ENCODE measurements at places on chromosomes 6 and 20.

DNA sequence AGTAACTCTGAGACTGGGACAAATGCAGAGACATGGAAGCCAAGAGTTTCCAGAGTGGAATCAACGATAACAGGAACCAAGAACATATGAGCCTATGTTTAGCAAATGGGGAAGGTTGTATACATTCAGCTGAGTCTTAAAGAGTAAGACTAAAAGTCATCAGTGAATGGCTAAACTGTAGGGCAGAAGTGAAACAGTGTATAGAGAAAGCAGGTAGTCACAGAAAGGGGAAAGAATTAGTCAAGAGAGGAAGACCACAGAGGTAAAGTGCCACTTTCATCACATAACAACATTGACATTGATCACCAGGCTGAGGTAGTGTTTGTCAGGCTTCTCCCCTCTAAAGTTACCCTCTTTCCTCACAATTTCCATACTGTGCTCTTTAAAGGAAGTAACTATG lies 306.5 kb upstream of the SPTLC3 start:
- no peak for DNase-seq

GRCh38 chr6:13120483-13121482 lies 207.6 kb downstream of the TBC1D7 start:
- DNase-seq: peak; percentile 46

GRCh38 chr20:2673453-2673852 lies 9.4 kb upstream of the IDH3B start:
- DNase-seq: no peak

- no peak for DNase-seq
These were observed 105.5 kb downstream of the TULP4 start for GRCh38 chr6:158417760-158418098.

- no peak for DNase-seq
These were observed 38.0 kb downstream of the OGFRL1 start for GRCh38 chr6:71326611-71327010.

DNA sequence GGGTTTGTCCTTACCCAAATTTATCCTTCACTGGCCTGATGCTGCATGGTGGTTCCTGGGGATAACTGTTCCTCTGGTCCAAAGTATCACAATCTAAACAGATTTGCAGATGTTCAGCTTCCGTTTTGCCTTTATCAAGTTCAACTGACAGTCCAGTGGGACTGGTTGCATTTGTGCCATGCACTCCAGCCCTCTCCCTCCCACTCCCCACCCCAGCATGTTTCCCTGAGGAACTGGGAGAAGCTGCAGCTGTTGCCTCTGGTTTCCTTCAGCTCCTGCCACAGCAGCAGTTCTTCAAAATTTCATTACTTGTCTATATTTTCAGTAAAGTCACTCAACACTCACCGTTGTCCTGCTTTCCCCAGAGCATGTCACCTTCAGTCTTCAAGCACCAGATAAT lies 39.5 kb upstream of the KIF16B start:
- no peak for DNase-seq

GRCh38 chr6:134766497-134766896 lies 183.4 kb downstream of the ALDH8A1 start:
- DNase-seq: no peak

GRCh38 chr6:14765106-14765505 lies 480.8 kb upstream of the JARID2 start:
- no peak for DNase-seq

DNA sequence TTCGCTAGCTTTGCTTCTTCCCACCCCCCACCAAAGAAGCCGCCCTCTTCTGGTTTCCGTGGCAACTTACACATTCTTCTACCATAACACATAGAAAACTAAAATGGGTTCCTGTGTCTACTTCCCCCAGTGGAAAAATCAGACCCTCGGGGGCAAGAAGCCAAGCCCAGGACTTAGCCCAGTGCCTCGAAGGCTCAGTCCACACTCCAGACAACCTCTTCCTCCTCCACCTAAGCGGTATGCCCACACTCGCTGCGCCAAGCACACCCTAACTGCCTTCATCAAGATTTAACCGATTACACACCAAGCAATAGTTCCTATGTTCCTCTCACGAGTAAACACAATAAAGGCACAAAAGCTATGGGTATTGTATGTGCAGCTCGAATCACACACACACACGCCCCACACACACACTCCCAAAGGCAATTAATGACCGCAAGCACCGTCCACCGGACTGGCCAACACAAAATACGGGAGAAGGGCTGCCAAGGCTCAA lies 537 bp downstream of the PPIL4 start:
- peak; percentile 70 for DNase-seq

GRCh38 chr6:15533379-15534026 lies 129.3 kb downstream of the DTNBP1 start:
- no peak for DNase-seq

- peak; percentile 58 for DNase-seq
These were observed 38.9 kb upstream of the FILIP1 start for GRCh38 chr6:75532521-75532920.

All from ELF-1 (cell line).